ENCODE measurements at places on chromosomes 7 and 10.

DNA sequence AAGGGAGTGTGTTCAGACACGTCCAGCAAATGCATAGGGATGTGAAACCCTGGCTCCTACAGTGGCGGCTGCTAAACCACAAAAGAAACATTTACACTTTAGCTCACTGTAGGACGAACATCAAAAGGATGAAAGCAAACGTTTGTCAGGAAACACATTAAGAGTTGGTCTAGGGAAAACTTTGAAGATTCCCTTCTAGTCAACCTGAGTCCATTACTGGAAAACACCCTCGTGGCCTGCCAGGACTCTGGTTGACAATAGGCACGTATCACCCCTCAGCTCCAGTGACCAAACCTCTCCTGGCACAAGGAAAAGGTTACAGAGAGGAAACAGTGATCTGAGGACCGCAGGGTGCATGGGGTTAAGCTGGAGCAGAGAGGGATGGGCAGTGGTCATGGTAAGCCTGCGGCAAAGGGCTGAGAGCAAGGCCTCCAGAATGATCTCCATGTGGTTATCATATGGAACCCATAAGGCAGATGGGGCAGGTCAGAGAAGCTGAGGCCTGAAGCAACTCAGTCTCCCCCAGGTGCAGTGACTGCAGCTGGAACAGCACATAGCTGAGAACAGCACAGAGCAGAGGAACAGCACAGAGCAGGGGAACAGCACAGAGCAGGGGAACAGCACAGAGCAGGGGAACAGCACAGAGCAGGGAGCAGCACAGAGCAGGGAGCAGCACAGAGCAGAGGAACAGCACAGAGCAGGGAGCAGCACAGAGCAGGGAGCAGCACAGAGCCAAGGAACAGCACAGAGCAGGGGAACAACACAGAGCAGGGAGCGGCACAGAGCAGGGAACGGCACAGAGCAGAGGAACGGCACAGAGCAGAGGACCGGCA, 49.9 kb downstream of the CHST15 start:
- DNase-seq, result peak; percentile 55

DNA sequence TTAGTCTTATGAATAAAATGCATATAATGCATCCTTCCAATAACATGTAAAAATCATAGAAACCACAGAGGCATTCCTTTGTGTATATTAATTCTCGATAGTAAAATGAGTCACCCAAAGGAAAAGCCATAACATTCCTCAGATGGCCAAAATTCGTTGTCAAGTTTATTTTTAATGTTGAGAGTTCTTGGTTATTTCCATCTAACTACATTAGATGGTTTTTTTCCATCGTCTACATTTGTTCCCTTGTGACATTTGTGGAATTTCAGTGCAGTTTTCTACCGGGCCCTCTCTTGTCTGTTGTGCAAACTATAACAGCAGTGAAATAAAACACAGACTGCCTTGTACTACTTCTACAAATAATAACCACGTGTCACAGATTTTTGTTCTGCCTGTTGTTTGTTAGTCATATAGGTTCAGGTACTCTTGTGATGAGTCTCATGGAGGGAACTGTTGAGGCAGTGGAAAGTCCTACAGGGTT, 54.7 kb upstream of the CCAR1 start:
- DNase-seq, result no peak

DNA sequence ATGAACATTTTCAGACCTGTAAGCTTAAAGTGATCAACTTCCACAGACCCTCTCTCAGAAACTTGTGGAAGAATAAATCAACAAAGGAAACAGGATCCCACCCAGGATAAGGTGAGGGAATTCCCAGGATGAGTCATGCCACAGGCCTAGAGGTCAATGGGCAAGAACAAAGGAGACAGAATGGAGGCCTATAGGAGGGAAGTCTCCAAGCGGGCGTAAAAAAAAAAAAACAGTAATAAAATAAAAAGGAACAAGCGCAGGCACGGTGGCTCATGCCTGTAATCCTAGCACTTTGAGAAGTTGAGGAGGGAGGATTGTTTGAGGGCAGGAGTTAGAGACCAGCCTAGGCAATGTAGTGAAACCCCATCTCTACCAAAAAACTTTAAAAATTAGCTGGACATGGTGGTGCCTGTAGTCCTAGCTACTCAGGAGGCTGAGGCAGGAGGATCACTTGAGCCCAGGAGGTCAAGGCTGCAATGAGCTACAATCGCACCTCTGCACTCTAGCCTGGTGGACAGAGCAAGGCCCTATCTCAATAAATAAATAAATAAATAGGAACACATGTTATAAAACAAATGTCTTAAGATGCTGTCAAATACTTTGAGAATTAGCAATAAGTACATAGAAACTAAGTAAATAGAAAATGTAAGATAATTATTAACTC, 8.4 kb downstream of the SORBS1 start:
- no peak for DNase-seq

GRCh38 chr10:3036155-3037021, 31.0 kb upstream of the PFKP start:
- DNase-seq, result peak; percentile 31

DNA sequence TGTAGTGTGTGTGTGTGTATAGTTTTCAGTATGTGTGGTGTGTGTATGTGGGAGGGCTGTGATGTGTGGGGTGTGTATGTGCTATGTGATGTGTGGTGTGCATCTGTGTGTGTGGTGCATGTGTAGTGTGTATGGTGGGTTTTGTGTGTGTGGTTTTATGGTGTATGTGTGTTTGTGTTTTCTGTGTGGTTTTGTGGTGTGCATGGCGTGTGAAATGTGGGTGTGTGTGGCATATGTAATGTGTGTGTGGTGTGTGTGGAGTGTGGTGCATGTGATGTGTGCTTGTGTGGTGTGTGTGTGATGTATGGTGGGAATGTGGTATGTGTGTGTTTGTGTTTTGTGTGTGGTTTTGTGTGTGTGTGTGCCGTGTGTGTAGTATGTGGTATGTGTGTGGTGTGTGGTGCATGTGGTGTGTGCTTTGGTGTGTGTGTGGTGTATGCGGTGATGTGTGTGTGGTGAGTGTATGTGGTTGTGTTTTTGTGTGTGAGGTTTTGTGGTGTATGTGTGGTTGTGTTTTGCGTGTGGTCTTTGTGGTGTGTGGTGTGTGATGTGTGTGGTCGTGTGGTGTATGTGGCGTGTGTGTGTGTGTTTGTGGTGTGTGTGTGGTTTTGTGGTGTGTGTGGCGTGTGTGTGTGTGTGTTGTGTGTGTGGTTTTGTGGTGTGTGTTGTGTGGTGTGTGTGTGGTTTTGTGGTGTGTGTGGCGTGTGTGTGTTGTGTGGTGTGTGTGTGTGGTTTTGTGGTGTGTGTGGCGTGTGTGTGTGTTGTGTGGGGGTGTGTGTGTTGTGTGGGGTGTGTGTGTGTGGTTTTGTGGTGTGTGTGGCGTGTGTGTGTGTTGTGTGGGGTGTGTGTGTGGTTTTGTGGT, 18.0 kb upstream of the PPP2R2D start:
- no peak for DNase-seq

- no peak for DNase-seq
Observed at GRCh38 chr7:78301407-78301806, 502.8 kb downstream of the PHTF2 start.

DNA sequence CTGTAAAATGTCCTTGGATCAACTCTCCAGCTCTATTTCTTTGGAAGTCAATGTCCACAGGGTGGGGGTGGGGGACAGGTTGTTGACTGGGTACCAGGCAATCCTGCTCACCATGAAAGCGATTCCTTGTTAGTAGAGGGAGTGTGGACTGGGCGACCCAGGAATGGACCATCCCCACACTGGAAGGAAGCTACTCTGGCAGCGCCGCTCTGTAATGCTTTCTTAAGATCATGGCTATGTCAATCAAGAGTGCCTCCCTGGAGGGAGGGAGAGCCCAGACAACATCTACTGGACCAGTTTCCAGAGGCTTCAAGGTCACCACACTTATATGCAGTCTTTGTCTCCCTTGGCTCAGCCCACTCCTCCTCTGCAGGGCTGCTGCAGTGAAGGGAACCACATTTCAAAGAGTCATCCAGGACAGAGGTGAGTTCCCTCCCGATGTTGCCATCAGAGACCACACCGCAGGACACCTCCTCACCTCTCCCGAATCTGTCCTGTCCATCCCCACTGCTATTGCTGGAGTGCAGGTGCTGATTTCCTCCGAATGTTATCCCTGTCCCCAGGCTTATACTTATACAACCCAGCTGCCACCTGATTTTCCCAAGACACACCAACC, 6.9 kb downstream of the GIMAP5 start:
- no peak for DNase-seq

GRCh38 chr10:13859979-13860654, 273.4 kb downstream of the PRPF18 start:
- no peak for DNase-seq

GRCh38 chr7:70728872-70729552, 402.9 kb upstream of the GALNT17 start:
- DNase-seq, result no peak

DNA sequence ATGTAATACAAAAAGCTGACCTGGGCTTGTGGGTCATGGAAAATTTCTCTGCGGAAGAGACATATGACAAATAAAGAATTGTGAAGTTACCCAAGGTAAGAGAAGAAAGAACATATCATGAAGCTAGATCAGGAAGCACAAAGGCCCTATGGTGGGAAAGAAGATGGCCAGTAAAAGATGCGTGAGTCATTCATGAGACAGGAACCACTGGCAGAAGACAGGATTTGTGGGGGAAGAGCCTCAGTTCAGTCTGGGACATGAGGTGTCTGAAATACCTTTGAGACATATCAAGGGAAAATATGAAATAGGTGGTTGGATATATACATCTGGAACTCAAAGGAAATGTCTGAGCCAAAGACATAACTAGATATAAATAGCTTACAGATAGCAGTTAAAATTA, 27.7 kb upstream of the AMPH start:
- no peak for DNase-seq

- no peak for DNase-seq
Observed at GRCh38 chr7:36979810-36980248, 255.5 kb upstream of the AOAH start.

- DNase-seq, result no peak
Observed at GRCh38 chr10:21753497-21754270, 219.7 kb downstream of the MLLT10 start.

DNA sequence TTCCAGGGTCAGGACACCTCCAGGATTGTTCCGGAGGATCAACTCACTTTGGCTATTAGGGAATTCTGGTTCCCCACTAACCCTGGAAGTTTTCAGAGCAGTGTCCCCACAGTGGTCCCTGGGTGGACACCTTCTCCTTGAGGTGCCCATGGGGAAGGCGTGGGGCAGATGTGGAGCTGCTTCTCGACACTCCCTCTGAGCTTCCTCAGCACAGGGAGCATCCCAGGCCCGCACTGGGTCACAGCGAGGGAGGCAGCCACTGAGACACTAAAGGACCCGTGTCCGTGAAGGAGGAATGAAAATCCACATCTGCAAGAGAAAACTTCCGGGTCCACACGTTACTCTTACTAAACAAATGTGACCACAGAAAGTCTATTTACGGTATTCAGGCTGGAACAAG, 48.2 kb upstream of the MNX1 start:
- no peak for DNase-seq

GRCh38 chr10:98589691-98590090, 143.0 kb upstream of the HPS1 start:
- no peak for DNase-seq

GRCh38 chr10:5775685-5776084, 37.5 kb downstream of the GDI2 start:
- peak; percentile 81 for DNase-seq

GRCh38 chr10:127570036-127570435, 20.9 kb downstream of the NPS start:
- DNase-seq, result no peak

Measured in CD4-positive, alpha-beta T cell treated with Interleukin-4 for 1 hour (primary cell).